Tongue (tissue), 3 donors: ENCODE measurements at places on chromosomes 4 and X.

DNA sequence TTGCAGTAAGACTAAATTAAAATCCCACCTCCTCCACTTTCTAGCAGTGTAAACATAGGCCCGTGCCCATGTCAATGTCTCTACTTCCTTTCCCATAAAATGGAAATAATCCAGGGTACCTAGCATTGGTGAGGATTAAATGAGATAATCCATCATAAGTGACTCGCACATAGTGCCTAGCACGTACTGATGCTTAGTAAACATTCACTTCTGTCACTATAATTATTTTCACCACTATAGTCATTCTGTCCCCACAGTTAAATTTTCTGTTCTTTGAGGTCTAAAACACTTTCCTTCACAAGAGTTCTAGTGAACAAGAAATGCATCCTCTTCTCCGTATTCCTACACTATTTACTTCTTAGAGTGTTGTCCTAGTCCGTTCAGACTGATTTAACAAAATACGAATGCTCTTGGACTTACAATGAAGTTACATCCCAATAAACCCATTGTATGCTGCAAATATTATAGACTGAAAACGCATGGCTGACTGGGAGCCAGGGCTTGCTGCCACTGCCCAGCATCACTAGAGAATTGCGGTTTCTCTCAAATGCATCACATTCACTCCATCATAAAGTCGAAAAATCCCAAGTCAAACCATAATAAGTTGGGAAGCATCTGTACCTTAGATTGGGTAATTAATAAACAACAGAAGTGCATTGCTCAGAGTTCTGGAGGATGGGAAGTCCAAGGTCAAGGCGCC, 10.6 kb downstream of the ARAP2 start:
- no peak for DNase-seq

DNA sequence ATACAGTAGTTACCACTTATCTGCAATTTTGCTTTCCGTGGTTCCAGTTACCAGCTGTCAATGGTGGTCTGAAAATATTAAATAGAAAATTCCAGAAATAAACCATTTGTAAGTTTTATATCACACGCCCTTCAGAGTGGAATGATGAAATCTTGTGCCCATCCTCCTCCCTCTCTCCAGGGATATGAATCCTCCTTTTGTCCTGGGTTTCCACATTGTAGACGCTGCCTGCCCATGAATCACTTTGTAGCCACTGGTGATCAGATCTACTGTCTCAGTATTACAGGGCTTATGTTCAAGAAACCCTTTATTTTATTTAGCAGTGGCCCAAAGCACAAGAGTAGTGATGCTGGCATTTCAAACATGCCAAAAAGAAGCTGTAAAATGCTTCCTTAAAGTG, 198.6 kb downstream of the KCNIP4 start:
- DNase-seq: no peak

- DNase-seq: no peak
These were observed 9.6 kb downstream of the RHOH start for GRCh38 chr4:40206426-40206825.

DNA sequence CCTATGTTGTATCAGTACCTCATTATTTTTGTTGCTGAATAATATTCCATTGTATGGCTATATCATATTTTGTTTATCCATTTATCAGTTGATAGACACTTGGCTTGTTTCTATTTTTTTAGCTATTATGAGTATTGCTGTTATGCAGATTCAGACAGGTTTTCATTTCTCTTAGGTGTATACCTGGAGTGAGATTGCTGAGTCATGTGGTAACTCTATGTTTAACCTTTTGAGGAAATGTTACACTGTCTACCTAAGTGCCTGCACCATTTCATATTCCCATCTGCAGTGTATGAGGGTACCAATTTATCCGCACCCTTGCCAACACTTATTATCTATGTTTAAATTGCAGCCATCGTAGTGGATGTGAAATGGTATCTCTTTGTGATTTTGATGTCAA, 43.0 kb upstream of the SH3RF1 start:
- no peak for DNase-seq

GRCh38 chr4:41598580-41598979, 60.6 kb downstream of the LIMCH1 start:
- no peak for DNase-seq

DNA sequence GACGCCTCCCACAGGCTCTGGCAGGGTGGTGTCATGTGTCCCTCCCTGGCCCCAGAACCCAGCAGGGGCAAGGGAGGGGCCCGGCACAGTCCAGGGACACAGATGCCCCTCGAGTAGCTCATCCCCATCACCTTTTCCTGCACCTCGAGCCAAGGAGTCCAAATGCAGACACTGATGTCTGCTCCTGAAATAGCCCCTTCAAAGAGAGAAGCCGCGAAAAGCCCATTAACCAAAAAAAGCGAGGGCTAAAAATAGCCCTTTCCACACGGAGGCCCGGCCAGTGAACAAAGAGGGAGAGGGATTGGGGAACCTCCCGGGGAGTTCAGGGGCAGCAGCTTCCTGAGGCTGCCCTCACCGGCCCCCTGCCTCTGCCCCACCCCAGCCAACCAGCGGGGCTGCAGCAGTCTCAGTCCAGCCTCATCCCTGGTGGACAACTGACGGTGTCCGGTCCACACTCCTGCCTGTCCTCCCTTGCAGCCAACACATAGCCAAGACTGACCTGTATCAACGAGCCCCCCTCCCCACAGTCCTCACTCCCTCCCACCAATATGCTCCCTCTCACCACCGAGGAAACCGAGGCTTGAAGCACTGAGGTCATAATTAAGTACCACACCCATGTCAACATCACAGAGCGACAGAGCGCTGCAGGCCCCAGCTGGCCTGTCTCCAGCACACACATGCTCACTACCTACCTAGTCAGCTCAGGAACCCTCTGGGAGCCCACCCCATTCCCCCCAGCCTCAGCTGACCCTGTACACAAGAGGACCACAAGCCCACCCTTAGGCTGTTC, 23.9 kb downstream of the WDR1 start:
- peak; percentile 64 for DNase-seq

DNA sequence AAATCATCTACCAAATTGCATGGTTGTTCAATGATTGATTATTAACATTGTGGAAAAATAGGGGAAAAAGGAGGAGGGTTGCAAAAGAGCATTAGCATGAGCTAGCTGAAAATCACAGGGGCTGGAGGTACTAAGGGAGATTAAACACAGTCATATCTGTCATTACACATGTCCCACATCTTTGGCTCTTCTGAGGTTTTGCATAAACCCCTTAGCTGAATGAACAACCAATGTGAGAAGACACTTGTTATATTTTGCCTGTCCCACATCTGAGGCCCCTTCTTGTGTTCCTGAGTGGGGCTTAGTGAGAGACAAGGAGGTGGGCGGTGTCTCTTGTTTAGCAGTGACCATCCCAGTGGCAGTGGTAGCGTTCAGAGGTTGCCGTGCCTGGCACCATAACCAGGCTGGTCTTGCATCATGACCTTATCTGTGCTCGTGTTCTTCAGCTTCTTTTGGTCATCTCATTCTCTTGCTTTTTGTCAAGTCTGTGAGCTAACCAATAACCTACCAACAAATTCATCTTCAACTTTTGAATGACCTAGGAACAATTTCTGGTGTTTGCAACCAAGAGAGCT, 95.6 kb downstream of the MID1IP1 start:
- DNase-seq: no peak
